NCI-H2029 treated with DMSO at 0.1 percent for 48 hours (cell line): ENCODE measurements at places on chromosomes 1 and 21.

DNA sequence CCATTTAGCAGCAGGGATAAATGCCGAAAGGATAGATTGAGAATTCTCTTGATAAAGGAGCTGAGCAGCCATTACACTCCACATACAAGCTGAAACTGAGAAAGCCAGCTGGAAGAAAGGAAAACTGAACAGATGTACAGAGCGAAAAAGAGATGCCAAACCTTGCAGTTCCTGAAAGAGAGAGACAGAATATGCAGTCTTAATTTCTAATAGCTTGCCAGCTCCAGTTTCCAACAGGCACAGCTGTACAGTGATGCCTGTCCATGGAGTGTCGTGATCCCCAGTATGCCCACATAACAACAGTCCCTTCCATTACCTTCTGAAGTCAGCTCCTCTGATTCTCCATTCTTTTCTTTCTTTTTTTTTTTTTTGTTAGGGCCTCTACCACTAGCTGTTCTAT lies 22.7 kb downstream of the ABL2 start:
- DNase-seq: no peak

DNA sequence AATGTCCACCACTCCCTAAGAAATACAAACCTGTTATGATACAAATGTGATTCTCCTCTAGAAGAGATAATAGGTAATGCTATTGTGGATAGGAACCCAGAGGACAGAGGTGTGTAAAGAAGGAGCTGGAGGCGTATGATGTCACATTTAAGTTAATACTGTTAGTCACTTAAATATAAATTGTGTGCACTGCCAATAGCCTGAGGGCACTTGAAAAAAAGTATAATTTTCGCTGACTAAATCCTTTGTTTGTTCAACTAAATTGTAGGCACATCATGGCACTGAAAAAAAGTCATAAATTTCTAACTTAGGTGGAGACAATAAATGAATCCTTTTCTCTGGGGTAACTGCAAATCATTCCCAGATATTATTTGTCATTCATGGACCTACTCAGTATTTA lies 4.4 kb downstream of the RCSD1 start:
- DNase-seq: no peak

DNA sequence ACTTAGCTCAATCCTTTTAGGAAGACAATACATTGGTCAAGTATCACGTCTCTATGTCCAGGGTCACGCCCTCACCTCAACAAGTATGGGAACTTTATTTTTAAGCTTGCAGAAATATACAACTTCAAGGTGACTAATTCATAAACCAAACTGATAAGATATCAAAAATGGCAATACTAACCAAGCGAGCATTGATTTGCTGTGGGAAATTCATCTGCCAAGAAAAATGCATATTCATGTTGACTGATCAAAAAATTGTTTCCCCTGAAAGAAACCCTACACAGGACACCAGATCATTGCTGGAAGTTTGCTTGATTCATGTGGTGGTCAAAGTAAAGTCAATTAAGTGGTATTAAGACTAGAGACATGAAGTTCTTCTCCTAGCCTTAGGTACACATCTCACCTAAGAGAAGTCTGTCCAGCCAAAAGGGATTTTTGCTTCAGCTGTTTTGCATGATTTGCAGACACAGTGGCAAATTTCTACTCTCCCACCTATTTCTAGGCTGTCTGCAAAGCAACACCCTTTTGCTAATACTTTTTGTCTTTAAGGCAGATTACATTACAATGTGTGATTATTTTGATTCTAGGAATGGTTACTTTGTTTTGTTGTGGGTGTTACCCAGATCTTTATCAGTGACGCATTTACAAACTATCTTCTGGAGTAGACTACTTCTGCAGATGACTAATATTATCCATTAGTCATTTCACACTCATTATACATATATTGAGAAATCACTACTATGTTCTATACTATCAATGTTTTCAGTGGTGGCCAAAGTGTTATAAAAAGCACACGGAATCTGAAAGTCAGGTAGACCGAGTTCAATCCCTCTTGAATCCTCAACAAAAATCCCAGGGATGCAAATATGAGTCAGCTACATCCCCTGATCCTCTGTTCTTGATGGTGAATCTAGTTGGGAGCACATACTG lies 12.4 kb downstream of the SAMSN1 start:
- no peak for DNase-seq

DNA sequence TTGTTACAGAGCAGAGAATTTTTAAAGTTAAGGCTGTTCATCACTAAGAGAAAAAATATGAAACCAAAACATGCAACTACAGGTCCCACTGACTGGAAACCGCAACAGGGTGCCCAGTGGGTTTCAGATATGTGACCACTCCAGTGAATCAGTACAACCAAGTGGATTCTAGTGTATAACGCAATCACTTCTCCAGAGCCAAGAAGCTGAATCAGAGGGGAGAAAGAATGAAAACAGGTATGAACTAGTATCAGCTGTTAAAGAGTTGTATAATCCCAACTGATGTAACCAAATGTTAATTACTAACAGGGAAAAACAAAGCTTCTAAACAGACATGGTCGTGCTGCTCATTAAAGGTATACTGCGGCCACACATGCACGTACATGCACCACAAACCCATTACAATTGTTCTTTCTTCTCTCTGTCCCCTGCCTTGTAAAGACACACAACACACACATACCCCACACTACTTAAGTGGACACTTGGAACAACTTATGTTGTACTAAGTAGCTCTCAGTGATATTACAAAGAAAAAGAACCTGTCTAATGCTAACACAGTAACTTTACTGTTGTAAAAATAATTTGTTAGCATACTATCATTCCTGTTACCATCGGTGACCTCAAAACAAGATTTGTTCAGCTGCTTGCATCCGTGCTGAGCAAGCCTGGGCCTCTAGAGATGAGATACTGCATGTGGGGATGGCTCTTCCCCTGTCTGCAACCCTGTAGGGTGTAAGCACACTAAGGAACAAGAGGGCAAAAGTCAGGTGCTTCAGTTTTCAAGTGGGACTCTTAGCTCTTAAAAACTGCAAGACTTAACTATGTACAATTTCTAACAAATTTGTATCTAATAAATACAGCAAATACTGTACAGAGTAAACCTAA lies 74.2 kb downstream of the PTPN14 start:
- DNase-seq: no peak

GRCh38 chr1:103024051-103024450 lies 84.3 kb downstream of the COL11A1 start:
- no peak for DNase-seq

DNA sequence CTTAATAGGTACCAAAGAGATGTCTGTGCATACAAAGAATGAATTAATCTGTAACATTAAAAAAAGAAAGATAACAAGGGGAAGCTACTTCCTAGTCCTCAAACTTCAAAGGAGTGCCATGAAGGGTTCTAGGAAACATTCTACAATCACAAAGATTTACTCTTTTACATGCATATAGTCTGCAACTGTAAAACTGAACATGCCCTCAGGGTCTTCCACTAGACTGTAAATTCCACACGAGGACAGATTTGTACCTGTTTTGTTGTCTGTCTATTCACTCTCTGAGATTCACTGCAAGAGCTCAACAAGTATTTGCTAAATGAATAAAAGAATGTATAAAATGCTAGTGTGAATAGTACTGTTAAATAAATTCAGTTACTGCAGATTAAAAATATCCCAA lies 4.4 kb downstream of the JAK1 start:
- no peak for DNase-seq

GRCh38 chr1:167713330-167714081 lies 8.3 kb upstream of the MPZL1 start:
- DNase-seq: no peak

- DNase-seq: no peak
Observed at GRCh38 chr1:195195423-195196057, 1412.7 kb downstream of the KCNT2 start.

DNA sequence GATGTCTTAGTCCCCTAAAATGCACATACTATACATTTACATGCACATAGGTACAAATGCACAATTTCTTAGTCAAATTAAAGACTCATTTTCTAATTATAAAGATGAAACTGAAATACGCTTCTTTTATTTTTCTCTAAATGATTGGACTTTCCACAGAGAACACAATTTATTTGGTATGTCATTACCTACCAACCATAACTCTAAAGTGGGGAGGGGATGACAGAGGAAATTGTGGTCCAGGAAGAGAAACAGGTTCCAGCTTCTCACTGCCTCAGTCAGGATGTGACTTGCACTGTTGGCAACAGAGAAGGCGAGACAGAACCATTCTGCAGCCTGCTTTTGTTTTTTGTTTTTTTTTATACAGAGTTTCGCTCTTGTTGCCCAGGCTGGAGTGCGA lies 1189.2 kb downstream of the PLA2G4A start:
- DNase-seq: no peak

DNA sequence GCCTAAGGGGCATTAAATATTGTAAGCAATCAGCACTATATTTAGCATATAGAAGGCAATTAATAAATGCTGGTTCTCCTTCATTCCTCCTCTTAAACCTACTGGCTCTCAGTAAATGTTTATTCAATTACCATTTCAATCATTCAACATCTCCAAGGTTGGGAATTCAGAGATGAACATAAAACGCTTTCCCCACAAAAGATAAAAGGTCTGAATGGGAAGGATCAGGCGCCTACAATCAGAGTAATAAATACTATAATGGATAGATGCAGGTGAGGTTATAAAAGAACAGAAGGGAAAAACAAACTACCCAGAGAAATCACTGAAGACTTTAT lies 407 bp upstream of the KTI12 start:
- no peak for DNase-seq

DNA sequence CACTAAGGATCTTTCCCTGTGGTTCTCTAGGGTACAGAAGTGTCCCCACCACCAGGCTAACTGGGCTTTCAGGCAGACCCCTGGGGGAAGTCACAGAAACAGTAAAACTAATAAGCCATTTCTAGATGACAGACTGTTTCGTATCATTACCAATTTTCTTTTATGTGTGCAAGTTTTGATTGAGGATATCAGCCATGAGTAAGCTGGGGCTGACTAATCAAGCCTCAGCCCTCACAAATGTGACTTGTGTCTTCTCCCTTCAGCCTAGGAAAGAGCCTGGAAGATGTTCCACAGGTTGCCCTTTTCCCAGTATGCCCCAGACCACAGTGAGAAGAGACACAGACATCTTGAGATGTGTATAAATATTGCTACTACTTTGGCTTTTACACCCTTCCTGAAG lies 10.5 kb downstream of the PTGFRN start:
- DNase-seq: no peak

- no peak for DNase-seq
Observed at GRCh38 chr1:160197231-160197630, 6.9 kb downstream of the CASQ1 start.

- no peak for DNase-seq
Observed at GRCh38 chr1:53945183-53945432, 391 bp downstream of the IFT25 start.

DNA sequence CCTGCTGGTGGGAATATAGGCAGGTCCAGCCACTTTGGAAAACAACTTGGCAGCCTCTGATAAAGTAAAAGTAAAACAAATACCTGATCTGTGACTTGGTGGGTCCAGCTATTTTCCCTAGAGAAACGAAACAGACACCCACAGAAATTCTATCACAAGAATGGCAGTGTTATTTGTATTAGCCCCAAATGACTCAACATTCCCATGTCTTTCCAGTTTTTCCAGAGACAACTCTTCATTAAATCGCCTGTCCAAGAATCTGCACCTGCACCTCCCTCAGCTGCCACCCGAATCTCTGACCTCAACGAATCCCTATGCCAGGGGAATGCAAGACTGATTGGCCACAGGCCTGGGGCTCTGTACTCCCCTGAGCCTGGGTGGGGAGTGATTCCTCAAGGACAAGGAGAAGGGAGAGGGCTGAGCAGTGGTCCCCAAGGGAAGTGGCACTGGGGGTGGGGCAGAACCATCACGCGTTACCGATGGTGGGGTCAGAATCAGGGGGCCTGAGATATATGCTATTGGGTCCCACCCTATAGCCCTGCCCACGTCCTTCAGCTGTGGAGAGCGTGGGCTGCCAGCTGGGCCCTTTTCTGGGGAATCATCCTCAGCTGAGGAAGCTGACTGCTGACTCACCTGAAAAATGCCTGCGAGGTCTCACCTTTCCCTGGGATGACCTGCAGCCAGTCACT lies 553.0 kb downstream of the PTPRU start:
- DNase-seq: no peak

DNA sequence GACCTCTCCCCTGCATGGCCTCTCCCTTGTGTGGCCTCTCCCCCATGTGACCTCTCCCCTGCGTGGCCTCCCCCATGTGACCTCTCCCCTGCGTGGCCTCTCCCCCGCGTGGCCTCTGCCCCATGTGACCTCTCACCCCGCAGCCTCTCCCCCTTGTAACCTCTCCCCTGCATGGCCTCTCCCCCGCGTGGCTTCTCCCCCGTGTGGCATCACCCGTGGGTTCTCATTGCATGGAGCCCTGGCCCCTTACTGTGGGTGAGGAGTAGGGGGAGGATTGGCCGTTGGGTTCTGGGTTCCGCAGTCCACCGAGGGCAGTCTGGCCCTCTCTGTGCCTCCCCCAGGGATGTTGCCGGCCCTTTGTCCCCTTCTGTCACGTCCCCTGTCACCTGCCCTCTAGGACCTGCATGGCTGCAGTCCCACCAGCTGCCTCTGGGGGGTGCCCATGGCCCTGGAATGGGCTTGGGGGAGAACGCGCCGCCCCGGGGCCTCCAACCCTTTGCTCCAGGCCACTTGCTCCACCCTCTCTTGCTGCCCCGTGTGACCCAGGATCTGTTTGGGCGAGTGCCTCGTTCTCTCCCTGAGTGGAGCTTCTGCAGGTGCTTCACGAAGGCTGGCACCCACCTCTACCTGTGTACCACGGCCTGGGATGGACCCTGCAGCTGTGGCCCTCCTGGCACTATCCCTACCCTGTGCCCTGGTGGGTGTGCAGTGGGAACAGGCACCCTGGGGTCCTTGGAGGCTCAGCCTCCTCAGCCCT lies 21.3 kb downstream of the RRP1 start:
- DNase-seq: peak; percentile 50

DNA sequence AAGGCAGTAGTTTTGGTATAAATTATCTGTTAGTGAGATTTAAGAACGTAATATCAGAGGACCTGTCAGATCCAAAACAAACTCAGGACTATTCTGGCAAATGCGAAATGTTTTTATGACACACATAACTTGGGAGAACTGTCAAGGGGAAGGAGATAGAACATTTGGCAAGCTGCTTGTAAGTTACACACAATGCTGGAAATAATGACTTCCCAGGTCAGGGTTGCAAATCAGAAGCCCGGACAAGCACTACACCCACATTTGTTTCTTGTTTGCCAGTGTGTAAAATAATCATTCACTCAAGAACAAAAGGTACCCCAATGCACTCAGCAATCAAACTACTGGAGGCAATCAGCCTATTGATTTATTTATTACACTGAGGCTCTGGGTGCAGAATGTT lies 354.7 kb downstream of the KCNH1 start:
- no peak for DNase-seq

DNA sequence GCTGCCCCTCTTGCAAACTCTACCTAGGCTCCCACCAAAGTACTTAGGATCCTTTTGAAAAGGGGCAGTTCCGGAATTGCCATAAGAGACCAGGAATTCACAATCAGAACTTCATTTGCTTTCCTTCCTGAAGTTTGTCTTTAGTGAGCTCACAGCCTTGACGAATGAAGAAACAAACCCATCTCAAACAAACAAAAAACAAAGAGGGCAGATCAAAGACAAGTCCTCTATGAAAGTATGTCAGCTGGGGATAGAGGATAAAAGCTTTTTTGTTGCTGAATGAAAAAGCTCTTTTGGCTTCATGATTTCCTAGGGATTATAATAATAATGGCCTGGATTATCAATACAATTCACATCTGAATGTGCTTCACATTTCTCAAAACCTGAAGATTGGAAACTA lies 357.9 kb upstream of the DUSP10 start:
- no peak for DNase-seq

- no peak for DNase-seq
Observed at GRCh38 chr1:166233750-166234366, 67.1 kb upstream of the FAM78B start.
